Stimulated activated CD8-positive, alpha-beta memory T cell treated with anti-CD3 and anti-CD28 coated beads, Interleukin-15, amount 100 ng/mL, for 4 hours (primary cell): ENCODE measurements at places on chromosomes 5 and 9.

DNA sequence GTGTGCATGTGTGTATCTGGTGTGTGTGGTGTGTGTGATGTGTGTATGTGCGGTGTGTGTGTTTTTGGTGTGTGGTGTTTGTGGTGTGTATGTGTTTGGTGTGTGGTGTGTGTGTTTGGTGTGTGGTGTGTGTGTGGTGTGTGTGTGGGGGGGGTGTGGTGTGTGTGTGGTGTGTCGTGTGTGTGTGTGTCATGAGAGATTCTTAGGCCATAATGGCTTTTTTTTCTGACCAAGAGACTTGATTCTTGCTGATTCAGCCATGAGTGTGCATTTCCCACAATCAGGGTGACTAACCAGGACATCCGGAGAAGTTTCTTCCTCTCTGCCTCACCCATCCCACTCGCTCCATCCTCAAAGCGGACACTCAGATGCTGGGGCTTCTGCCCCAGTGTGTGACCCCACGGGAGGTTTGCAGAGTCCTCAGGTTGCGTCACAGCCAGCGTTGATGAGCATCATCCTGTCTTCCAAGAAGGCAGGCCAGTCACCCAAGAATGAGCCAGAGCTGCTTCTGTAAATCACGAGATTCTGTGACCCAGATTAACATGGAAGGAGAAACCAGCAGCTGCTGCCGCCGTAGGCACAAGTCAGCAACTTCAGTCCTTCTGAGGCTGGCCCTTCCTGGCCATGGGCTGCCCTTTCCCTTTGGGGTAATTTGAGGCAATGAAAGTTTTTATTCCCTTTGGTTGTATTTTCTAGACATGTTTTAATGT is 12.5 kb upstream of the CTSL start:
- DNase-seq: no peak

- no peak for DNase-seq
These were observed 157.3 kb downstream of the CYLC2 start for GRCh38 chr9:103152473-103152872.

- DNase-seq: no peak
These were observed 290.6 kb downstream of the CD180 start for GRCh38 chr5:66906021-66906420.

GRCh38 chr5:9354336-9355081 is 191.4 kb downstream of the SEMA5A start:
- DNase-seq: no peak

- no peak for DNase-seq
These were observed 107.8 kb upstream of the NEK6 start for GRCh38 chr9:124149992-124150391.

DNA sequence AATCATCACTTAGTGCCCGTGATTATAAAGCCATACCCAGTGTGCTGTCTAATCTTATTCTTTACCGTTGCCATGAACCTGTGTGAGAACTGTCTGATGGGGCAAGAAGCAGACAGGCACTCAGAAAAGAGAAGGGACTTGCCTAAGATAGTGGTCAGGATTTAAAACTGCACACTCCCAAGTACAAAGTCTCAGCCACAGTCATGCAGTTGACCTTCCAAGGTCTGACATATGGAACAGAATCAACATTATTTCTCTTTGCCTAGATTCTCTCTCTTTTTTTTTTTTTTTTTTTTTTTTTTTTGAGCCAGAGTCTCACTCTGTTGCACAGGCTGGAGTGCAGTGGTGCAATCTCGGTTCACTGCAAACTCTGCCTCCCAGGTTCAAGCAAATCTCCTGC is 1.9 kb upstream of the PPP2CA start:
- no peak for DNase-seq

DNA sequence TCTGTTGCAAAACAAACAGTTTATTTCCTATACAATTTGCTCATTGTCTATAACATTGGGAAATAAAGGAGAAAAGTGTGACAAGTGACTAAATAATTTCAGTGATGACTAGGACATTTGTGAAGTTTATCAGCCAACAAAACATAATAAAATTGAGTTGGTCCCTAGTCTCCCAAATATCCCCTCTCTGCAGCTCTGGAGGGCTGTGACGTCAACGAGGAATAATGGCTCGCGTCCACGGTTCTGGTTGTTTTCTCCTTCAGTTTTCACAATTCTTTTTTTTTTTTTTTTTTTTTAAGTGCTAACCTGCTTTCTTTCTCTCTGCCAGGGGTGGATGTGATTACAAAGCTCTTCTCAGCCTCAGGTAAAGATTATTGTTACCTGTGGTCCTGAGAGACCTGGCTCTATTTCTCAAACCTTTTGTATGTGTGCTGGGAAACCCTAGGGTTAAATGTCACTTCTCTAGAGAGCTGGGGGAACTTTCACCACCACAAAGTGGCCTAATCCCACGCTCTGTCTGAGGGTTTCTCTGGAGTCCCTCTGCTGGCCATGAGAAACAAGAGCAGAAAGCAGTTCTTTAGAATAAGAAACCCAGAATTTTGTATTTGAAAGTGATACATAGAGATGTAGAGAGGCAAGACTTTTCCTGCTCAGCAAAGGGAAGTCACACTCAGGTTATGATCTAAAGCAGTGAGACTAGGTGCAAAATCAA is 36.2 kb upstream of the ANKRD55 start:
- no peak for DNase-seq

DNA sequence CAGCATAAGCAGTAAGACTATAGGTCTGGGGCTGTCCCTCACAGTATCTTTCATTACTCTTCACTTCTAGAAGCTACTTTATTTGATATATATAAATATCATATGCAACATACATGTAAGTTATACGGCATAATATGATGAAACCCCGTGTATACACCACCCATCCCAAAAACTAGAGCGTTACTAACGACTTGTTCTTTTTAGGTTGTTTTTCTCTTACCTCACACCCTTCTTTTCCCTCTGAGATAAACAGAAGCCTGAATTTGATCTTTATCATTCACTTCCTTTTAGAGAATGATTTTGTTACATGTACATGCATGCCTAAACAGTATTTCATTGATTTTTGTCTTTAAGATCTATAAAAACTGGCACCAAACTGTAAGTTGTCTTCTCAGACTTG is 3.7 kb downstream of the TRMO start:
- no peak for DNase-seq

DNA sequence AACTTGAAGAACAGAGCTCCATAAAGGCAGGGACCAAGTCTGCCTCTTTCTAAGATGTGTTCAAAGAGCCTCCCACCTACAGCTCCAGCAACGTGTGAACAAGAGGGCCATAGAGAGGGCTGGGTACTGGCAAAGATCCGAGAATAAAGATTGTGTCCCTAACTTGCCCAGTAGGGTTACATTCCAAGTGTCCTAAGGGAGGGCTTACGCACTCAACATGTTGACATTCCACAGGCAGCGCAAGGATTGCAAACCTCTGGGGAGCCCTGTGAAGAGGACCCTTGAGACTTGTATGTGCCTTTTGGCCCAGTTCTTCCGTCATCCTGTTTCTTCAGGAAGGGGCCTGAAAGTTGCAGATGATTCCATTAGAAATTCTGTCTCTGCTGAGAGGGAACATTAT is 48.2 kb upstream of the ENTREP1 start:
- DNase-seq: no peak

- DNase-seq: no peak
These were observed 226.0 kb downstream of the GAS1 start for GRCh38 chr9:86721226-86721781.

DNA sequence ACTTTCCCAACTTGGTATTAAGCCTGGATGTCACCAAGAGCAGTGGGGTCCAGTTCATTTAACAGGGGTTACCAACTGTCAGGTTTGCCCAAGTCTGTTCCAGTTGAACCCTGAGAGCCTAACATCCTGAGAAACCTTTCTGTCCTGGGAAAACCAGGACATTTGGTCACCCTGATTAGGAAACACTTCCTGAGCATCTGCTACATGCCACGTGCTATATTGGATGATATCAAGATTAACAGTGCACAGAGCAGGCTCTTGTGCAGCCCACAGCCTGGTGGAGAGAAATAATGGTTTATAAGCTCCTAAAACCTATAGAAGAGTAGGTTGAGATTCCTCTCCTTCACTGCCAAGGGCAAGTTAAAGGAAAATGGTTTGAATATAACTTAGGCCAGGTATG is 102.9 kb upstream of the RAD23B start:
- DNase-seq: no peak

GRCh38 chr9:138102246-138103051 is 224.9 kb downstream of the CACNA1B start:
- DNase-seq: no peak

DNA sequence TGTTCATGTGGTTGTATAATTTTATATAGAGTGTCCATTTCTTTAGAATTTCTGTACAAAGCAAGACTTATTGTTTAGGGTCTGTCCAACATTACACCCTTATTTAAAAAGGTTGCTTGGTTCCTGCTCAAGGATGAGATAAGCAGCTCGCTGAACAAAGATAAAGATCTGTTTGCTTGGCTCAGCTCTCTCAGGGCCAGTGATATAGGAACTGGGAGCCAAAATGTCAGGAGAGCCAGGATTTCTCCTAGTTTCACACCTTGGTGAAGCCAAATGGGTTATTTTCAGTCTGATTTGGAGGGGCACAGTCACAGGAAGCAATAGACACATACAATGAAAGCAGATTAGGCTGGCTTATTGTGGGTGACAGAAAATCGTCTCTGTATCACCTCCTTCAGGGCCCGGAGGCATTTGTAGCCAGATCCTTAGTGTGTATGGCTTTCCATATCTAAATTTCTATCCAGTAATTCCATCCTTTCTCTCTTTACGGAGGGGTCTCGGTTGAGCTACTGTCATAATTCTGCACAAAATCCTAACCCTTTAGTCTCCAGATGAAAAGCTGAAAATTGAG is 396.4 kb downstream of the TMEM232 start:
- DNase-seq: no peak

DNA sequence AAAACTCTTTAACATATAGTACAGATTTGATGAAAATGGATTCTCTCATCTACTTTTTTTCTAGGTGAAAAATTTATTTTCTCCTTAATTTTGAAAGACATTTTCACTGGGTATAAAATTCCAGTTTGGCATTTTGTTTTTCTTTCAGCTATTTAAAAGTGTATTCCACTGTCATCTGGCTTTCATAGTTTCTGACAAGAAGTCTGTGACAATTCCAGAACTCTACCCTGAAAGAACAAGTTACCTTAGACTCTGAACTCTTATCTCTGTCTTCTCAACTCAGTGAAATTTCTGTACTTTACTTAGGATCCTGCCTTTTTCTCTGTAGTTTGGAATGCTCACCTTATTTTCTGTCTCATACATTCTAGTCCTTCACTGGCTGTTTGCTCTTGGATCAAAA is 161.7 kb downstream of the RANBP17 start:
- DNase-seq: no peak

- DNase-seq: no peak
These were observed 58.8 kb upstream of the IGFBPL1 start for GRCh38 chr9:38482918-38483592.

DNA sequence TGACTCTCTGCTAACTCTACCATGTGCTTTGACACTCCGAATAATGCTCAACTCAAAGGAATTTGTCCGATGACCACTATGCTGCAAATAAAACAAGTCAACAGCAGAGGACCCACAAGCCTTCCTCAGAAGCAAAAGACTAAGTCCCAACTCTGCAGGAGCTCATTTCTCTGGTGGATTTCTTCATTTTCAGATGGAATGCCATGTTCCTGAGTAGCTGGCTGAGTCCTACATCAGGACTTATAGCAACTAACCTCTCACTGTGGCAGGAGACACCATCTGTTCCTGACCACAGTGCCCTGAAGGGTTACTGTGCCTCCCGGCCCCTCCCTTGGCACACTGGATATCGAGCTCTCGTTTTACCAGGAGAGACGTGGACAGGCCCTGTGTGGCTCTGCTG is 20.8 kb downstream of the LHFPL2 start:
- no peak for DNase-seq
